CD4-positive, alpha-beta T cell (primary cell): ENCODE measurements at places on chromosomes 11 and 22. TPM values are rescaled to one million over a fixed set of nuclear protein-coding genes. Genes with fewer than 3 reads are reported as not detected.

DNA sequence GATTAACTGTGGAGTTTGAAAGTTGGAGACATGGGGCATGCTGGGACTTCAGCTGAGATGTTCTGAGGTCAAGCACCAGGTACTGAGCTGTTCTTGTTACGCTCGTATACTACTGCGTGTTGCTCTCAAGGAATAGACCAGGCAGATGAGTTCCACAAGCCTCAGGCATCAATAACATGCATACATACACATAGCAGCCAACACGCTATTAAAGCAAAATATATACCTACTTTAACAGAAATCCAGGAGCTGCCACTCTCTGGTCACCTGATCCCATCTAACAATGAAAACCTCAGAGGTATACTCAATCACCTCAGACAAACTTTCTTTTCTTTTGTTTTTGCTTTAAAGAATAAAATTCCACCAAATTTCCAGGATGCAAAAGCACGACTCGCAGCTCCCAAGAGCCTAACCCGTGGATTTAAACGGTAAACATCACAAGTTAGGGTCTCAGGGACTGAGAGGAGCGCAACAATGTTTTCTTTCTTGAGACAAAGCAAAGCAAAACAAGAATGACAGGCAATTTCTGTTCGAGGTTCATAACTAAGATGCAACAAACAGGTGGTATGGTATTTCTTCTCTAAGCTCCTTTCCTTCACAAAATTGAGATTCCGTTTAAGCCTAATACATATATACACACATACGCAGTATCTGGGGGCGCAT is 16.5 kb downstream of the BLID start:
- no peak overlapping the region for H3K4me3 ChIP-seq
- H3K27me3 ChIP-seq: peaks cover 66% of the 10 kb centered on the region
- H3K27ac ChIP-seq: no peak overlapping the region

Gene OSBPL5
- total RNA-seq: 6.7 TPM

DNA sequence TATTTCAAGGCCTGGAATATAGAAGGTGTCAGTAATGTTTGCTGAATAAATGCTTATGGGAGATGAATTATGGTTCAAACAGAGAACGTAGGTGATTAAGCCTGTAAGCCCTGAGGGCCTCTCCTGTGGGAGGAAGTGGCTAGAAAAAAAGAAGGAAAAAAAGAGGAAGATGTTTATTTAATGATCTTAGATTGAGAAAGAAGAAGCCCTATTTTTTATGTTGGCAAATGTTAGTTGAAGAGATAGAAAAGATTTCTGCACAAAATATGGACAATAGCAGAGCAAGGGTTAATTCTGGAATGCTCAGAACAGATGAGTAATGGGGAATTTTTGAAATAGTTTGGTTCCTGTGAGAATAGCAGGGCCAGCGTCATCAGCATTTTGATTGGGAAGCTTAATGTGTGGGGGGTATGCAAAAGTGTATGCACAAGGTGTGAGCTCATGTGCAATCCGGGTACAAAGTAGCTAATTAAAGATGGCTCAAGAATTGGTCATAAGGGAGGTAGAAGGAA is 95.7 kb downstream of the TEAD1 start:
- DNase-seq: no peak
- no peaks in the 10 kb centered on the region for H3K27me3 ChIP-seq
- no peaks in the 10 kb centered on the region for H3K4me1 ChIP-seq
- no peaks in the 10 kb centered on the region for H3K36me3 ChIP-seq
- H3K27ac ChIP-seq: no peak overlapping the region

DNA sequence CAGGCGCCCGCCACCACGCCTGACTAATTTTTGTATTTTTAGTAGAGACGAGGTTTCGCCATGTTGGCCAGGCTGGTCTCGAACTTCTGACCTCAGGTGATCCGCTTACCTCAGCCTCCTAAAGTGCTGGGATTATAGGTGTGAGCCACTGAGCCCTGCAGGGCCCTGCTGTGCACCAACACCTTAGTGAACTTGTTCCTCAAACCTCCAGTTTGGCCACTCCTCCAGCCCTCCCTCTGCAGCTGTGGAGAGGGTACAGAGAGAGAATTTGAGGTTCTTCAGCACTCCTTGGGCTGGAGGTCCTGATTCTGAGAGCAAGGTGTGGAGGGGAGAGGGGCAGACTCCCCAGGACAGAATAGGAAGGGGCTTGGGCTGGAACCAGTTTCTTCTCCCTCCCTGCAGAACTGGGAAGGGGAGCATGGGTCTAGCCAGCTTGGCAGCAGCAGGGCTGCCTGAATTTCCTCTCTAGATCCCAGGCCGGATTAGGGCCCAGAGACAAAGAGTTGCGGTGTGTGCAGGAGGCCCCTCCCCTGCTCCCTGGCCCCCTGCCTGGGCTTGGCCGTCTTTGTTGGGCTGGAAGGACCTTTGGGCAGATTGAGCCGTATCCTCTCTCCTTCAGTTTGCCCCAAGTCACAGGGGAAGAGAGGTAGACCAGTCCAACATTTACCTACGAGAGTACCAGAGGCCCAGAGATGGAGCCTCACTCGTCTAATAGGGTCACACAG is 2.3 kb upstream of the PEX16 start:
- no peak for DNase-seq
- H3K36me3 ChIP-seq: peaks cover 15% of the 10 kb centered on the region

Gene RPLP2
- total RNA-seq: 5,234 TPM

DNA sequence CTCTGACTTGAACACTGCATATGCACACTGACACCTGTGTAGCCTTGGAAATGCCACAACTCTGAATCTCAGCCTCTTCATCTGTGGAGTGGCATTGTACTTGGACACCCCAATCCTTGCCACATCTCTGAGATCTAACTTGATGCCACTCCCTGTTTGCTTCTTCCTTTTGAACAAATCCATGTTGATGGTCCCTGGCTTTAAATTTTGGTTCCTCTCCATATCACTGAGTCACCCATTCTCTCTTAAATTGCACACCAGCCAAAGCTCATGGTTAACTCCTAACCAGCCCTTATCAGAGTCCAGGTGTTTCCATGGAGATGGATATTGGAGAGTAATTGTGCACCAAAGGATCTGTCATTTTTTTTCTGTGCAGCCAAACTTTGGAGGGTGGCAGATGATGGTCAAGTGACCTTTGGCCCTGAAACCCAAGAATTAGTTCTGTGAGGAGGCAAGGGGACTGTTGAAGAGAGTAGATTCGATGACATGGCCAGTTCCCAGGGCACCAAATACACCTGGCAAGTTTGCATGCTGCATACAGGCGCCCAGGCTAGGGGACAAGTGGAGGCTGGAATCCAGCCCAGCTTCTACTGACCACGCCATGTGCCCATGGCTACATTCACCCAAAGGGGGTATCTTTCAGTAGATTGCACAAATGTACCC is 25.1 kb upstream of the PAMR1 start:
- H3K27me3 ChIP-seq: peaks cover 21% of the 10 kb centered on the region
- DNase-seq: no peak
- H3K4me3 ChIP-seq: no peak overlapping the region
- H3K36me3 ChIP-seq: no peaks in the 10 kb centered on the region
- H3K4me1 ChIP-seq: no peaks in the 10 kb centered on the region

Gene TRIM29
- not detected for total RNA-seq

Gene C11orf97
- total RNA-seq: not detected

Gene ABTB2
- total RNA-seq: 1.0 TPM

Gene CAPN5
- 5.1 TPM for total RNA-seq

Gene IGLL1
- total RNA-seq: not detected

DNA sequence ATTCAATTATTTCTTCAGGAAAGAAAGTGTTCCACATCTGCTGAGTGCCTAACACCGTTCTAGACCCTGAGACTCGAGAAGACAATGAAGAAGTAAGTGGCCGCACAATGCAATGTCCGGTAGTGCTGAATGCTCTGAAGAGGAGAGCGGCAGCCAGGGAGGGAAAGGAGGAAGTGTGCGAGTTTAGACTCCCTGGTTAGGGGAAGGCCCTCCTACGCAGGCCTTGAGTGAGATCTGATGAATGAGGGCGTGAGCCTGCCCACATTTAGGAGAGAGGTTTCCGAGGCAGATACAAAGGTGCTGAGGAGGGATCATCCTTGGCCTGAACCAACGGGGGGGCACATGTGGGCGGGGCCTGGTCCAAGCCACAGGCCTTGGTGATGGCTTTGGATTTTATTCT is 558.6 kb downstream of the NTM start:
- H3K4me1 ChIP-seq: no peaks in the 10 kb centered on the region
- no peak overlapping the region for H3K27ac ChIP-seq
- H3K4me3 ChIP-seq: no peak overlapping the region
- DNase-seq: no peak
- no peaks in the 10 kb centered on the region for H3K27me3 ChIP-seq

GRCh38 chr11:2791139-2791520 is 91.3 kb upstream of the KCNQ1OT1 start:
- H3K4me1 ChIP-seq: peaks cover 13% of the 10 kb centered on the region
- H3K27me3 ChIP-seq: no peaks in the 10 kb centered on the region
- DNase-seq: no peak
- H3K27ac ChIP-seq: no peak overlapping the region
- peak overlapping the region; percentile 51 for H3K4me3 ChIP-seq

Gene CD3D
- total RNA-seq: 274 TPM

DNA sequence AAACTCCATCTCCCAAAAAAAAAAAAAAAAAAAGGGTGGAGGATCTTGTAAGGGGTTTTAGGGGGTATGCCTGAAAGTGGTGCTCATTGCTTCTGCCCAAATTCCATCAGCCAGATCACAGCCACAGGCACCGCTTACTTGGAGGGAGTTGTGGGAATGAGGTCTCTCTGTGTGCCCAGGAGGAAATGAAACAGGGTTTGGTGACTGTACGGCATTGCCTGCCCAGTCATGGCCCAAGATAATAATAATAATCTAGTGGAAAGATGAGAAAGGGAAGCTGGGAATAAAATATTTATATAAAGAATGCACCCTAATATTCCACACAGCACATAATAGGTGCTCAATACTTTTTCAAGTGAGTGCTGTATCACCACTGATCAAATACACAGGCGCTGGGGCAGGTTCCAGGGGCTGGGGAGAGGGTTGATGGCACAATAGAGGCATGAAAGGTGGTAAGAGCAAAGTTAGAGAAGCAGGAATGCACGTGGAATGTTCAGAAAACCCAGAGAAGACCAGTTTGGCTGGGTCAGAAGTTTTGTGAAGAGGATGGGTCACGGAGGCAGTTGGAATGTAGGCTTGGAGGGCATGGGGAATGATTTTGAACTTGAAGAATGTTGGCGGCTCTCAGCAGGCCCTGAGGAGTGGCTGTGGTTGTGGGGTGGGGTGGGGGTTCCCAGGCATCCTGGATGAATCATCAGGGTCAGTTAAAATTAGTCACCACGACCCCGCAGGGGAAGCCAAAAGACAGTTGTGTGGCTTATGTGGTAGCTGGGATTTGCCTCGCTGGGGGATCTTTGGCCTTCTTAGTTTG is 12.5 kb upstream of the MB start:
- peak; percentile 59 for DNase-seq
- H3K27ac ChIP-seq: no peak overlapping the region
- H3K4me1 ChIP-seq: peaks cover 25% of the 10 kb centered on the region
- H3K36me3 ChIP-seq: no peaks in the 10 kb centered on the region

Gene ARHGAP20
- total RNA-seq: not detected

Gene CD3E
- total RNA-seq: 515 TPM

DNA sequence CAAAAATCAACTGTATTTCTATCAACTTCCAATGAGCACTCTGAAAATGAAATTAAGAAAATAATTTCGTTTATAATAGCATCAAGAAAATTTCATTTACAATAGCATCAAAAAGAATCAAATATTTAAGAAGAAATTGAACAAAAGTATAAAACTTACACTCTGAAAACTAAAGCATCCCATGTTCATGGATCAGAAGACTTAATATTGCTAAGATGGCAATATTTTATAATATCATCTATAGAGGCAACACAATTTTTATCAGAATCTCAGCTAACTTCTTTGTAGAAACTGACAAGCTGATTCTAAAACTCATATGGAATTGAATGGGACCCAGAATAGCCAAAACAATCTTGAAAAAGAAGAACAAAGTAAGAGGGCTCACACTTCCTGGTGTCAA is 19.9 kb downstream of the NUP160 start:
- DNase-seq: no peak
- no peak overlapping the region for H3K4me3 ChIP-seq
- H3K36me3 ChIP-seq: peaks cover 76% of the 10 kb centered on the region
- no peaks in the 10 kb centered on the region for H3K27me3 ChIP-seq
- H3K27ac ChIP-seq: no peak overlapping the region

GRCh38 chr11:691710-692590 is 3.1 kb downstream of the DEAF1 start:
- H3K36me3 ChIP-seq: peaks cover 26% of the 10 kb centered on the region
- H3K27ac ChIP-seq: no peak overlapping the region
- H3K4me1 ChIP-seq: peaks cover 58% of the 10 kb centered on the region
- no peak for DNase-seq
- no peak overlapping the region for H3K4me3 ChIP-seq
- H3K27me3 ChIP-seq: no peaks in the 10 kb centered on the region

Gene NCAPD3
- 25.7 TPM for total RNA-seq

Gene MPPED2
- total RNA-seq: 0.96 TPM

- H3K4me1 ChIP-seq: peaks cover 75% of the 10 kb centered on the region
- peak overlapping the region; percentile 21 for H3K4me3 ChIP-seq
- H3K27me3 ChIP-seq: no peaks in the 10 kb centered on the region
- peaks cover 2% of the 10 kb centered on the region for H3K36me3 ChIP-seq
- DNase-seq: peak; percentile 50
These were observed 12.0 kb downstream of the TBC1D22A start for GRCh38 chr22:46774253-46774979.

Gene TRIM48
- total RNA-seq: not detected

GRCh38 chr22:37186228-37186996 is 1.6 kb downstream of the C1QTNF6 start:
- peak; percentile 29 for DNase-seq
- peaks cover 63% of the 10 kb centered on the region for H3K4me1 ChIP-seq
- peak overlapping the region; percentile 22 for H3K27ac ChIP-seq
- no peaks in the 10 kb centered on the region for H3K27me3 ChIP-seq

DNA sequence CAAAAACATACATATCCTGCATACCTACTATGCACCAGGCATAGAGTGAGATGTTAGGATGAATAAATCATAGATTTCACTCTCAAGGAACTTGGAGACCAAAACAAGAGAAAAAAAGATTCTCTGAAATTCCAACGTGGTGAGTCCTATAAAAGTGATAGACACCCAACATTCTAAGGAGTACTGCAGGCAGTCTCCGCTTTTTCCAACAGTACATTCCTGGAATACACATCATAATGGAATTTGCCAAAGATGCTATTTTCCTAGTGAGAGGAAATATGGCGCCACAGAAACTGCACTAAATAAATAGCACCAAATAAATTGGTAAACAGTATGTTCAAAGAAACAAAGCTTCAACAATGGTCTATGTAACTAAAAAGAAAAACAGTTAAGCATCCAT is 6.0 kb downstream of the TMEM123 start:
- peaks cover 37% of the 10 kb centered on the region for H3K36me3 ChIP-seq
- H3K4me3 ChIP-seq: no peak overlapping the region
- H3K4me1 ChIP-seq: peaks cover 25% of the 10 kb centered on the region

- no peak overlapping the region for H3K27ac ChIP-seq
- H3K4me3 ChIP-seq: no peak overlapping the region
- no peaks in the 10 kb centered on the region for H3K36me3 ChIP-seq
- no peak for DNase-seq
These were observed 1.9 kb downstream of the ZFTA start for GRCh38 chr11:63766531-63767235.

Gene OR52A5
- total RNA-seq: not detected

Gene ADORA2A
- 15.5 TPM for total RNA-seq

Gene RAB30
- 76.2 TPM for total RNA-seq

GRCh38 chr11:131600628-131601027 is 230.2 kb downstream of the NTM start:
- DNase-seq: no peak
- no peaks in the 10 kb centered on the region for H3K36me3 ChIP-seq
- no peaks in the 10 kb centered on the region for H3K4me1 ChIP-seq
- no peaks in the 10 kb centered on the region for H3K27me3 ChIP-seq
